Mesothelial cell of epicardium (in vitro differentiated cells): ENCODE measurements at places on chromosomes 16 and 17.

GRCh38 chr16:2492292-2492691, 17.4 kb downstream of the TBC1D24 start:
- DNase-seq = no peak

DNA sequence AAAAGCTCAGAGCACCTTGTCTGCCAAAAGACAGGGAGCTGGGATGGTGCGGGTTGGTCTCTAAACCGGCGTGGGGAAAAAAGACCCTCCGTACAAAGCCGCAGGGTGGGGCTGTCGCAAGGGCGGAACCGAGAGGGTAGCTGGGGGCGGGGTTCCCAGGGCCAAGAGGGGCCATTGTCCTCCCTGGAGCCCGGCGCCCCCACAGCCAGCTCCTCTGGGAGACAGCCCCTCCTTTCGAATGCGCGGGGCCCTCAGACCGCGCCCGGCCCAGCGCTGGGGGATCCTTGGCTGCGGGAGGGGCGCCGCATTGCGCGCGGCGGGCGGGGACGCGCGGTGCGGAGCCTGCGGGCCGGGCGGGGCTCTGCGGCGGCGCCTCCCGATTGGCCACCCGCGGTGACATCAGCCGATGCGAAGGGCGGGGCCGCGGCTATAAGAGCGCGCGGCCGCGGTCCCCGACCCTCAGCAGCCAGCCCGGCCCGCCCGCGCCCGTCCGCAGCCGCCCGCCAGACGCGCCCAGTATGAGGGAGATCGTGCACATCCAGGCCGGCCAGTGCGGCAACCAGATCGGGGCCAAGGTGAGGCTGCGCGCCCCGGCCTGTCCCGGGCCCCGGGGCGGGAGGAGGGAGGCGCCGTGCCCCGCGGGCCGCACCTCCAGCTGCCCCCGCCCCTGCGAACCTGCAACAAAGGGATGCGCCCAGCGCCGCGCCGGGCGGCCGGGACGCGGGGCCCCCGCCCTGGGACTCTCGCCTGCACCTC, at the start of gene TUBB3:
Gene TUBB3 (plus strand): TSS at position 459 of the 756 bp plus-strand sequence. CDS start 60 bp downstream, at position 519.
- peak; percentile 80 for DNase-seq

GRCh38 chr17:74744714-74745547, 3.5 kb upstream of the NHERF1 start:
- peak; percentile 96 for DNase-seq

DNA sequence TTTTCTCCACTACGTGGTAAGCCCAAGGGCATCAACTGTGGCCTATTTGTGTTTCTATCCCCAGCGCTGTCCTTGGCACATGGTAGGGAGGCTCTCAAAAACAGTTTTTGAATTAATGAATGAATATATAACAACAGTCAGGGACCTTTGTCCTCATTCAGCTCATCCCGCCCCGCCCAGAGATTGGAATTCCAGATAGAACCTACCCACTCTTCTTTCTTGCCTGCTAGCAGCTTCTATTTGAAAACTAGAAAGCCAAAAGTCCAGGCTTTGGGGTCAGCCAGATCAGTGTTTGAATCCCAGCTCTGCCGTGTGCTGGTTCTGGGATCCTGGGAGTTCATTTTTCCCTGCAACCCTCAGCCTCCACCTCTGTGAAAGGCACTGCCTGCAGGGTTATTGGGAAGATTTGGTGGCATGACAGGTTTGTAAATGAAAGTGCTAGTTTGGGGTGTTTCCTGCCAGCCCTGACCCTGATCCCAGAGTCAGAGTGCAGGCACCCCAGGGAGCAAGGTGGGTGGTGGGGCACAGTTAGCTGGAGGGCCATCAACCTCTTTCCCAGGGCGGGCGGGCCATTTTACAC, 4.5 kb downstream of the NHERF1 start:
- no peak for DNase-seq

- DNase-seq = no peak
Observed at GRCh38 chr17:3722716-3723115, 987 bp upstream of the HASPIN start.

- DNase-seq = no peak
Observed at GRCh38 chr17:50533720-50534148, 1.2 kb downstream of the EPN3 start.

GRCh38 chr17:45438931-45439610, 6.4 kb upstream of the ARHGAP27 start:
- no peak for DNase-seq

GRCh38 chr16:49382916-49383315, 9.3 kb downstream of the C16orf78 start:
- no peak for DNase-seq

DNA sequence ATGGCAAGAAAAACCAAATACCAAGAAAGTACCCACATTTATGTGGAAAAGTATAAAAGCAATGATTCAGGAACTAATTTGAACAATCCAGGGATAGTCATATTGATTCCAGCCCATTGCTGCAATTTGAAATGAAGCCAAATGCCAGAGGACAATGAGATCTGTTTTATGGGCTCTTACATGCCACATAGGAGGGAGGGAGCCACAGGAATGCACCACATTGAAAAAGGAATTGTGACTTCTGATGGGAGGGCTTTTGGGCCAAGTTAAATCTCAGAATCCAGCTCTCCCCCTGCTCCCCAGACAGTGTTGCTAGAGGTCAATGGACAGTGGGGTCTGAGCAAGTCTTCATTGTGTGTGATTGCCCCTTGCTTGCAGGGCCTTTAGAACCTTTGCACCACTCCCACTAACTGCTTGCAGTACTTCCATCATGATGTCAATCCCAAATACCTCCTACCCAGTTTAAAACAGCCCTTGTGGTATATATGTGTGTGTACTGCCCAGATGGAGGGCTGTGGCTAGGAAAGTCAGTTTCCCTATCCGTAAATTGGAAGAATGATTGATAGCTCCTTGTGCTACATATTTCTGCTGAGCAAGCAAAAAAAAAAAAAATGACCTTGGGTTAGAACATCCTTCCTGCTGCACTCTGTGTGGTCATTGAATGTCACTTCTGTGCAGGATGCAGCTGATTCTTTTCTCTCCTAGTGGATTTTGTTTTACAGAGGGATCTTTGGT, 406.8 kb downstream of the UTP18 start:
- no peak for DNase-seq

DNA sequence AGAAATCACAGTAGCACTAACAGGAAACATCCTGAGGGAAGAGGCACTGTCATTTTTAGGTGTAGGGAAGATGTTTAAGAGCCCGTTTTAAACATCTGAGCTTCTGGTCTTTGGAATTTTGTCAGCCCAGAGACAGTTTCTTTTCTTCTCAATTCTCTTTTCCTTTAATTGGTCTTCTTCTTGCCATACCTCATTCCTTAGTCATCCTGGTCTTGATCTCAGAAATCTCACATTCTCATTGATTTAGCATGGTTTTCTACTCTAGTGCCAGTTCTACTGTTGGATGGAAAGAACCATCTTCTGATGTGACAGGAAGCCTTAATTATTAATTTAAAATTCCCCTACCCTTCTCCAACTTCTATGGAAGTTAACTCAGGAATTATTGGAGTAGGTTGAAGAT, 25.4 kb downstream of the BMERB1 start:
- DNase-seq = no peak

GRCh38 chr16:89408315-89408714, 82.0 kb downstream of the ANKRD11 start:
- DNase-seq = no peak

DNA sequence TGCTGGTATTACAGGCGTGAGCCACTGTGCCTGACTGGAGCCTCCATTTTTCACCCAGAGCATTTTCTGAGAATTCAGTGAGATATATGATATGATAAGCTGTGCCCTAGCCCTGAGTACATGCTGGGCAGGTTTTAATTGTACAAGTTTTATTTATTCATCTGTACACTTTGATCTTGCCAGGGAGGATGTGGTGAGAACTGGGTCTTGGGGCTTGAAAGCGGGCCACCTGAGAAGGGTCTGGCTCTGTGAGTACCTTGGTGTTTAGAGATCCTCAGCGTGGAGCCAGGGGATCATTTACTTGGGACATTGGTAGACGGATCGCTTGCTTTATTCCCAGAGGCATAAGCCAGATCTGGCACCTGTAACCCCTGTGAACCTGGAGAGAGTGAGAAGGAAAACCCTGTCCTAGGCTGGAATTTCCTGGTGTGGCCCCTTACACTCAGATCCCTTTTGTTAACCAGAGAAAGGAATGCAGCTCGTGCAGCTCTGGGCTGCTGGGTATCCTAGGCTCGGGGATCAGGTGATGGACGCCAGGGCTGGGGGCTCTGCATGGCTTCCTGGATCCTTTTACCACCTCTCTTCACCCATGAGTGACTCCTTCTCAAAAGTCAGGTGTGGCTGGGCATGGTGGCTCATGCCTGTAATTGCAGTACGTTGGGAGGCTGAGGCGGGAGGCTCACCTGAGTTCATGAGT, 91.9 kb downstream of the ABCC1 start:
- no peak for DNase-seq

- DNase-seq = no peak
Observed at GRCh38 chr17:61017317-61018006, 339.8 kb downstream of the BCAS3 start.

DNA sequence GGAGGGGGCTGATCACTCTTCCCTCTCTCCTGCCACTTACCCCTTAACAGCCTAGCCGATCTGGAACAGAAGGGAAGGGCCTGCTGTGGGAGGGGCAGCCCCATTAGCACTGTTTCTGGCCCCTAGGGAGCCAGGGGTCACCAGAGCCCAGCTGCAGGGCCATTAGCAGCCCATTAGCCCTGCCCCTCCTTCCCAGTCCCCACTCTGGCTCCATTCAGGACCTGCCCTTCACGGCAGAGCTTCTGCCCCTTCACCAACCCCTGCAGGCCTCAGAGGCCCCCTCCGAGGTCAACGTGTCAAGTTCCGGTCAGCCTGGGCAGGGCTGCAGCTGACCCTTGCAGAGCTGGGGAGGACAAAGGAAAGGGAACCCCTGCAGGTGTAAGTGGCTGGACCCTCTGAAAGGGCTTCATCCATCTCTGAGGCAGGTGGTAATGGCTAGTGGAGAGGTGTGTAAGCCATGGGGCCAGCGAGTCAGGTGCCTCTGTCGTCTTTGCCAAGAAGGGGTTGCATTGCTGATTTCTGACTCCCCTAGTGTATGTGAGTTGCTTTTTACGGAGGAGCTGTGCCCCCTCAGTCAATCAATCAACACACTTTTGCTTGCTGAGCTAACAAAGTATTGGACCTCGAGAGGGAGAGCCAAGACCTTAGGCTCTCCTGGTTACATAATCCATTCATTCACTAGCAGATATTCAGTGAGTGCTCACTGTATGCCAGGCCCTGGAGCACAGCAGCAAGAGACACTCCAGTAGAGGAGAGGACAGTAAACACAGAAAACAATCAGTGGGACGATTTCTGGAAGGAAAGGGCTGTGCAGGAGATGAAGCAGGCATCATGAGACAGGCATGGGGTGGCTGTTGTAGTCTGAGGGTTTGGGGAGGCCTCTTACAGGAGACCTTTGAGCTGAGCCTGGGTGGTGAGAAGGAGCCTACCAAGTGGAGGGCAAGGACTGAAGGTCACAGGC, 18.2 kb upstream of the KCNJ12 start:
- DNase-seq = no peak

- no peak for DNase-seq
Observed at GRCh38 chr17:79255456-79255855, 180.8 kb downstream of the ENGASE start.

DNA sequence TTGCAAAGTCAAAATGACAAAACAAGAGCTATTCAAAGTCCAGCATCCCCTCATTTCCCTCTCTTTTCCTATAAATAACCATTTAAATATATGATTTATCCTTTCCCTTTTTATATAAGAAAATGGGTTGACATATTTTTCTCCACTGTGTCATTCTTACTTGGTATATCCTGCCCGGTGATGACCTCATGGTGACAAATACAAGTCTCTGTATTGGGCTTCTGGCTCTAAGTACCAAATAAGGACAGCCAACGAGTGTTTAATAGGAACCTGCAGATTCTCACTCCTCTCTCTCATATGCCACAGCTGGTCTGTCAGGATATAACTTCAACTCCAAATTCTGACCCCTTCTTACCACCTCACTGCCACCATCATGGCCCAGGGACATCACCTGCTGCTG, 25.5 kb upstream of the CBLN1 start:
- DNase-seq = no peak

DNA sequence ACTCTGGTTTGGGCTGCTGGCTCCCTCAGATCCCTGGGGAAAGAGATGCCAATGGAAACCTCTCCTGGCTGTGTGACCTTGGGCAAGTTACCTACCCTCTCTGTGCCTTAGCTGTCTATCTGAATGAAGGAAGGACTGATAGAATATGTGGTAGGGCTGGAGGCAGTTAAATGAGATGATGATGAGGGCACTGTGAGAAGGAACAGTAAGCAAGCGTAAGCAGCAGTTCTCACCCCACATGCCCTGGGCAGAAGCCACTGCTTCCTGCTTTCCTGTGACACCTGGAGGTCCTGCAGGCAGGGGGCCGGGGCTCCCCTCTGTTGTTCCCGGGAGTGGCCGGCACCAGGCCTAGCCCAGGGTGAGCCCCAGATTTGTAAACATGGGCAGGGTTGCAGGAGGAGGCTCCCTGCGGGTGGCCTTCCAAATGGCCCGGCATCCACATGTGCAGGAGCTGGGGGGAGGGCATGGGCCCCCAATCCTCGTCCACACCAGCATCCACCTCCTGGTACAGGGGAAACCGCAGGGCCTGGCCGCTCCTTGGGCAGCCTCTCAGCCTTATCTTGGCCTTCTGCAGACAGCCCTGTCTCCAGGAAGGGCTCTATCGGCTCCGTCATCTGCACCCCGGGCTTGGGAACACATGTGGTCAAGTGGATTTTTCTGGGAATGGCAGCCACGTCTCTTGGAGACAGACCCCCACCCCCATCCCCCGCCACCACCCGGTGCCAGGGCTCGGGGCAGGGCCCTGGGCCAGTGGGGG, 235.6 kb upstream of the GSE1 start:
- DNase-seq = no peak

- DNase-seq = peak; percentile 82
Observed at GRCh38 chr17:48054238-48055185, 6.4 kb downstream of the NFE2L1 start.

GRCh38 chr17:72699545-72699944, 392.9 kb downstream of the SLC39A11 start:
- no peak for DNase-seq

DNA sequence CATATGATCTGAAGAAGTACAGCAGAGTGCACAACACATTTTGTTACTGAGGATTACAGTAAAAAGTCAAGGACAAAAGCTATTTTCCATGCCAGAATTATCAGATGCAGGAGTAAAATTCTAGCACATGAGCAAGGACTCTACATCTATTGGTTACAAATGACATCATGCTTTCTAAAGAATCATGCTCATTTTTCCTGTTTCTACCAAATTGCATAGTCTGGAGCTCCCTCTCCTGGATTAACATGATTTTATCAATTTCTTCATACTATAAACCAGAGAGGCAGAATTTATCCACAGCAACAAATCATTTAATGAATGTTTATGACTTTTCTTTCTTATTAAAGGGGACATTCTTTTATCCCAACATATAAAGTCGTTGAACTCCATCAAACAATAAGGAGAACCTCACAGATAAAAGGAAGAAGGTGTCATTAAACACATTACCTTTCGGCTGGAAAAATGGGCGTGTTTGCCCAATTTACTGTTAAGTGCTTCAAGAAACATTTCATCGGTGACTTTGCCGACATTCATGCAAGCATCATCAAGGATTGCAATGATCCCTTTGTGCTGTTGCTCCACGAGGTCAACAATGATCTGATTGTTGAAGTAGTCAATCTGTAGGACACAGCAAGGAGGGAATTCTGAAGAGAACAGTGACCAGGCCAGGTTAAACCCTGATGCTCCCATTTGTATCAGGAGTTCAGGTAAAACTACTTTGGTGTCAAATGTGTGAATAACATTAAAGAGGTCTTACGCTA, 121.7 kb downstream of the MYO1D start:
- no peak for DNase-seq
